Fibroblast of skin of back (primary cell): ENCODE measurements at places on chromosomes 12 and 14.

DNA sequence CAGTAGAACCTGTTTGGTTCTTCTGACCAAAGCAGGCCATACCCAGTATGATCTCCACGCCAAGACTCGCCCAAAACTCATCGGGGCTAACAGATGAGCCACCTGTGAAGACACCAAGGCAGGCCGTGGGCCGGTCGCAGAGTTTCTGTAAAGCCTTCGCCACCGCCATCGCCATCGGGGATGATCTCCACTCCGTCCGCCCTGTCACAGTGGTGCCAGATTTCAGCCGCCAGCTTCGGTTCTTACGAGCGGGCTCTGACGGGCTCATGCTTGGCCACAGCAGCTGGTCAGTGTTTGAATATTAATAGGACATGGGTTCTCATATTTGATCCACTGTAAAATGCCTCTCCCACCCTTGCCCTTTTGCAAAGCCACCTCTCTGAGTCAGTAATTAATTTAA is 113.2 kb upstream of the TMEM132D start:
- no peak for DNase-seq

GRCh38 chr14:69615496-69616407 is 4.4 kb downstream of the SUSD6 start:
- DNase-seq, result peak; percentile 85

- no peak for DNase-seq
These were observed 21.3 kb downstream of the SMUG1 start for GRCh38 chr12:54167500-54167896.

GRCh38 chr12:123111498-123112165 is 39.3 kb downstream of the PITPNM2 start:
- peak; percentile 65 for DNase-seq
